ENCODE measurements at places on chromosomes 13 and 19.

DNA sequence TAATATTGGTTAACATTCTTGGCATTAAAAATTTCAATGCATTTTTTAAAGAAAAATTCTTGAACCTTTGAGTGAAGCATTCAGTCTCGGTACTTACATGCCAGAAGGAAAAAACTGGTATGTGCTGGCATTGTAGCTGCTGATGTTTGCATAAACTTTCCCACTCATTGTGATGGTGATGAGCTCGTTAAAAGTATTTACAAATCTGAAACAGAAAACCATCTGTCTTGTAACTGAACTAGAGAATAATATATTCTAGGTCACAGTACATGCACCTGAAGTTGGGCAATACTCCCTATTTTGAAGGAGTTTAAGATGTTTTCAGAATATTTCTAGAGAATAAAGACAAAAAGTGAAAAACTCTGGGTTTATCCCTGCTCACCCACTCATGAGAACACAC, 64.1 kb downstream of the SLC15A1 start:
- no peak for DNase-seq

- no peak for DNase-seq
These were observed 36.1 kb upstream of the EPHX3 start for GRCh38 chr19:15268192-15268927.

- no peak for DNase-seq
These were observed 302.0 kb upstream of the MIR17HG start for GRCh38 chr13:91045351-91046034.

GRCh38 chr13:110308656-110309359, 1.7 kb downstream of the COL4A2 start:
- DNase-seq, result no peak

- DNase-seq, result no peak
These were observed 360 bp downstream of the DDX39A start for GRCh38 chr19:14418856-14419105.

- no peak for DNase-seq
These were observed 18.0 kb upstream of the RBM26 start for GRCh38 chr13:79423801-79424642.

- DNase-seq, result no peak
These were observed 5.6 kb upstream of the CCDC70 start for GRCh38 chr13:51856027-51856736.

- no peak for DNase-seq
These were observed 1472.6 kb downstream of the UQCRFS1 start for GRCh38 chr19:27740396-27740795.

DNA sequence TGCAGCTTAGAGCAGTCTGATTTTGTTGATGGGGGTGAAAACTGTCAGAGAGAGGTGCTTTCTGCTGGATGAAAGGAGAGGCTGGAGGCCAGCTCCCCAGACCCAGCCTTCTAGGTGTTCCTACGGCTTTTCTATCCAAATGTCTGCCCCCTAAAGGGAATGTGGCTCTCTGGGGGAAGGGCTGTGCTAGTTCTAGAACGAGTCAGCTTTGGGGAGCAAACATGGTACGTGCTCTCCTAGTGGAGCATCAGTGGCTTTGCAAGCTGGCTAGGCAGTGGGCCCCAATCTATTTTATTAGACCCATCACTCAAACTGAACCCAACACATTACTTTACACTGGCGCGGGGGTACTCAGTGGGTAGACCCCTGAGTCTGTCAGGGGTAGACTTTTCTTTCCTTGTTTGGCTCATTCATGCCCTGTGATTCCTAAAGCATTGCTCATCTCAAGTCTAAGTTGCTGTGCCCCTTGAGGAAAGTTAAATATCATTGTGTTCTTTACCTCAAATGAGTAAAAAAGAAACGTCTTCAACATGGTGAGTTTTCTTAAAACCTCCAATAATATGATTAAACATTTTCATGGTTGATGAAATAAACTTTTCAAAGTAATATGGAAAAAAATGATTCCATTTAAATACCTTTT, 254.9 kb downstream of the DLEU7 start:
- DNase-seq, result no peak

DNA sequence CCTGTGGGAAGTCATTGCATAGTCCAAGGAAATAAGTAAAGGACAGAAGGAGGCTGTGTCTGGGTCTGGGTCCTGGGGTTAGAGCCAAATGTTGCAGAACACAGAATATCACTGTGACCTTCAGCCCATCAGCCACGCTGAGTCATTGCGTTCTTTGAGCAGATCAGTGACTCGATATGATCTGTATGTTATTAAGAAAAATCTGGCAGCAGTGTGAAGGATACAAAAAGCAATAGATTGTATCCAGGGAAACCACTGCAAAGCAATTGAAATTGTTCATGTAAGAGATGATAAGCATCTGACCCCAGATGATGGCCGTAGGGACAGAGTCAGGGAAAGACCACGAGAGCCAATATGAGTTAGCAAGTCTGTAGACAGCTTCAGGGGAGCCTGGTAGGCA, 1575.1 kb upstream of the SLC10A2 start:
- no peak for DNase-seq

GRCh38 chr13:22647156-22647850, 533.5 kb upstream of the SGCG start:
- no peak for DNase-seq

DNA sequence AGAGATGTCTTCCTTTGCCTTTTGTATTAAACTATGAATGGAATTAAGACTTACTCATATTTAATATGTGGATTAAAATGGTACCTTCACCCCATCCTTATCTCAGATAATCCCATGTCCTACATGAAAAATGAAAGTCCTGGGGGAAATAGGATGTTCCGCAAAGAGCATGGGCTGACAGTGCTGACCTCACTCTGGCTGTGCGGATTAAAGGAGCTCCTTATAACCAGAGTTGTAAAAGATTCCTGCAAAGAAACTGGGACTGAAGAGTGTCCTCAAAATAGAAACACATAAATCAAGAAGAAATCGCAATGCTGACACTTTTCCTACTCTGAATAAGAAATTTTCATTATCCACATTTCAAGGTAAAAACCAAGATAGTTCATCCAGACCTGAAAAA, 384.5 kb downstream of the LIG4 start:
- no peak for DNase-seq

GRCh38 chr19:16949496-16950023, 60.8 kb downstream of the F2RL3 start:
- no peak for DNase-seq

GRCh38 chr19:35291916-35292315, at the start of gene MAG:
TSS of gene MAG (plus strand) at chr19:35292161. CDS start at chr19:35295409, 3,248 bp downstream.
- peak; percentile 85 for DNase-seq

GRCh38 chr13:24905242-24905641, 141.3 kb downstream of the RNF17 start:
- no peak for DNase-seq

GRCh38 chr13:40503966-40504591, 162.4 kb downstream of the FOXO1 start:
- no peak for DNase-seq

DNA sequence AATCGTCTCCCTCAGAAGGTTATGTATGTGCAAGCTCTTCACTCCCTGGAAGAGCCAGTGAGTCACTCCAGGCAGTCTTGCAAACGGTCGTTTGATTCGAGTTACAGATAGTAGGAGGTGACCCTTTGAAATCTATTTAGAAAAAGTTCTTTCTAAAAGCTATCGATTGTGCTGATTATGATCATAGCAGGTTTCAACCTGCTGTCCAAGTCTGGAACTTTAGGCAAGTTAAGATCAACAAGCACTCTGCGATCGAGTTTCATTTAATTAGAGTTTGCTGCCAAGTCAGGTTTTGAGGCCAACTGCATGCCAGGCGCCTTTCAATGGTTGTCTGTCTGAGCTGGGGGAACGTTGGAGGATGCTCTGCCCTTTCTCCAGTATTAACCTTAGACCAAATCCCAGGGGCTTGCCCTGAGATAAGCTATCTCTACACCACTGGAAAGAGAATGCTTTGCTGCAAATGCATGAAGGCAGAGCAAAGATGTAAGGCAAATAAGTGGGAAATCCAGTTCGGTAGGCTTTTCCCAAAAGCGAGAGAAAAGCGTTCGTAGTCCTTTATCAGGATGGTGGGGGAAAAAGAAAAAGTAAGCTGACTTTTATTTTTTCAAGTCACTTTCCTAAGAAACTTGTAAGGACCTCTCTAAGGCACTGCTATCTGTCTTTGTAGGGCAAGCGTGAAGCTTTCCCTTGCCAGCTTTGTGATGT, 287.5 kb downstream of the ATP8A2 start:
- no peak for DNase-seq

DNA sequence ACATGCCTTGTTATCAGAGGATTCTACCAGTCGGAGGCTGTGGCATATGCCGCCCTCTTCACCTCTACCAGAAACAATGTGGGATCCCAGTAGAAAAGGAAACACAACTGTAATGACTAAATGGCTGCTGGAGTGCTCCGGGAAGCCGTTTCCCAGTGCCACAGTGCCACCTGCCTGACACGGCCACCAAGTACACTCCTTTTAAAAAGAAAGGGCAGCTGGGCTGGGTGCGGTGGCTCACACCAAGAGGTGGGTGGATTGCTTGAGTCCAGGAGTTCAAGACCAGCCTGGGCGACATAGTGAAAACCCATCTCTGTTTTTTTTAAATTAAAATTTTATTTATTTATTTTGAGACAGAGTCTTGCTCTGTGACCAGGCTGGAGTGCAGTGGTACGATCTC, 67.3 kb downstream of the TRPM4 start:
- no peak for DNase-seq

DNA sequence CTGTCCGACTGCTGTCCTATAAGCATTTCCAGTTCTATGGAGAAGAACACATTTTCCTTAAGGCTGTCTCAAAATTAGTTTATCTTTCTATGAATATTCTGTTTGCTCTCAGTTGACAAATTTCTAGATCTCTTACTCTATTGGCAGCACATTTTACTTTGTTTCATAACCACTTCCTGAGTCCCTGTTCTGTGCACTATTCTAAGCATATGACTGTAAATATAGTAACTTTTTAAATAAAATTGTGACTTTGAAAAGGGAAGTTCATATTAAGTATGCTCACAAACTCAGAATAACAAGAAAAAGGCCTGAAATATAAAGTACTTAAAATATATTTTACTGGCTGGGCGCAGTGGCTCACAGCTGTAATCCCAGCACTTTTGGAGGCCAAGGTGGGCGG, 56.5 kb upstream of the HTR2A start:
- no peak for DNase-seq

GRCh38 chr19:4429771-4430171, 27.3 kb downstream of the CHAF1A start:
- no peak for DNase-seq

DNA sequence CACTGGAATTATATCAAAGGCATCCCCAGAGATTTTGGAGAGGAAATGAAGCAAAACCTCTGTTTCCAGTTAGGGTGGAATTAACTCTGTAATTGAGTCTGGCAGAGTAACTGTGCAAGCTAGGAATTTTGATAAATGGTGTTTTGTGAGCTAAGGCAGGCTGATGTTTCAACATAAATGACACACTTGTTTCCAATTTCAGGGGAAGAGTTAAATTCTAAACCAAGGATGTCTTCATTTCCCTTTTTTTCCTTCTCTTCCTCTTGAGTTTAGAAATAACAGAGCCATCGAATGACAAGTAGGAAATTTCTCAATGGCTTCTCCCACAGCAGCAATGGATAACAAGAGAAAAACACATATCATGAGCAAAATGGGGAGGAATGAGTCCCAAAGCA, 131.2 kb downstream of the IRS2 start:
- no peak for DNase-seq

GRCh38 chr19:33699754-33700407, 78.1 kb downstream of the CHST8 start:
- no peak for DNase-seq

DNA sequence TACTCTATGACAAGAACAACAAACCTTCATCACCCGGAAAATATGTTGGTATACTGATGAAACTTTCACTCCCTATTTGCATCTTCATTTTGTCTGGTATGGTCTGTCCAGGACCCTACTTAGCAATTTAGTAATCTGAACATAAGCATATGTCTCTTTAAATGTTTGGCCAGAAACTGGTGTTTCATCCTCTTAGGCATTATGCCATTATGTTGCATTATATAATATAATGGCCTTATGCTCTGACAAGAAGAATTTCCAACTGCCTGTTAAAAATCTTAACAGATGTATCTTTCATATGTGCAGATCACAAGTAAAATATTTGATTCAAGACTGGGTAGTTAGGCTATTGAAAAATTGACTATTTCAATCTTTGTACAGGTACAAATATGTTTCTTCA, 610.6 kb upstream of the PRR20A start:
- DNase-seq, result no peak

DNA sequence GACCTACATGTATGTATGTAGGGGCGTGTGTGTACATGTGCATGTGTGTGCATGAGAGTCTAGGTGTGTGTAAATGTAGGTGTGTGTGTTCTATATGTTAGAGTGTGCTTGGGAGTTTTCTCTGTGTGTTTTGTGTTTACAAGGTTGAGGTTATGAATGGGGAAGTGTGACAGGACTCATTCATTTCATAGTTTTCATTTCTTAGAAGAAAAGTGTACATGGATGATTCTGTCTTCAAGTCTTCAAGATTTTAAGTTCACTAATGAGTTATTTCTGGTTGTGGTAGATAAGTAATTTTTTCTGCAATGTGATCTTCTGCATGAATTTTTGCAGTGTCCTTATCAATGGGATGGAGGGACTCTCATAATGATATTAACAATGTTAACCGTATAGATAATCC, 118.2 kb upstream of the SLC10A2 start:
- DNase-seq, result no peak

GRCh38 chr13:85654227-85654626, 145.0 kb downstream of the SLITRK6 start:
- no peak for DNase-seq

DNA sequence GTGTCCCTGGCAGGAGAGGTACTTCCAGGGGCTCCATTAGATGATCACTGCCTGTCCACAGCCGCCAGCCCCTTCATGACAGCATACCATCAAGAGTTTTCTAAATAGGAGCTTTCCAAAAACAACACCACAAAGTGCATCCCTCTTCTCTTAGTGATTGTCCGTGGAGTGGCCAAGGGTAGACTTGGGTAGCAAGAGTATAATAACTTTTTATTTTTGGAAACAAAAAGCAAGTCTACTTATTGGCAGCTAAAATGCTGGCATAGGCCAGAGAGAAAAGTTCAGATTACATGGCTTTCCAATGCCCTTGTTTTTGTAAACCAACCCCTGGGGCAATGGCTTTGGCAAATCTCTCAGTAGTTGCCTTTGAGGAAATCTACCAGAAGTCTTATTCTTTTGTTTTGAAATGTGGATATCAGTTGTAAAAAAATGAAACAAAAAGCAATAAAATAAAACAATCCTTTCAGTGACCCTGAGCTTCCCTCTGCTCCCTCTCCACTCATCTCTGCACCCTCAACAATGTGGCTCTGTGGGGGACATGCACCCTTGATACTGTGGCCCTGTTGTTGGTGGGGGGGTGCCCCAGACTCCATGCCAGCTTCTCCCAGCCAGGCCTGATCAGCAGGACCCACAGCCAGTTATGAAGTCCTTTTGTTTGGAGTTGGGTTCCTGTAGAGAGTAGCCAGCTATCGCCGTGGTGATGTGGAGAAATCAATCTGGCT, 294.1 kb downstream of the DLEU7 start:
- no peak for DNase-seq

GRCh38 chr13:111099290-111099689, 15.8 kb upstream of the ARHGEF7 start:
- DNase-seq, result no peak
